NCI-H1092 treated with DMSO at 0.1 percent for 48 hours (cell line): ENCODE measurements at places on chromosomes 2 and 18.

- DNase-seq, result no peak
These were observed 34.0 kb downstream of the ADAM23 start for GRCh38 chr2:206477296-206477695.

DNA sequence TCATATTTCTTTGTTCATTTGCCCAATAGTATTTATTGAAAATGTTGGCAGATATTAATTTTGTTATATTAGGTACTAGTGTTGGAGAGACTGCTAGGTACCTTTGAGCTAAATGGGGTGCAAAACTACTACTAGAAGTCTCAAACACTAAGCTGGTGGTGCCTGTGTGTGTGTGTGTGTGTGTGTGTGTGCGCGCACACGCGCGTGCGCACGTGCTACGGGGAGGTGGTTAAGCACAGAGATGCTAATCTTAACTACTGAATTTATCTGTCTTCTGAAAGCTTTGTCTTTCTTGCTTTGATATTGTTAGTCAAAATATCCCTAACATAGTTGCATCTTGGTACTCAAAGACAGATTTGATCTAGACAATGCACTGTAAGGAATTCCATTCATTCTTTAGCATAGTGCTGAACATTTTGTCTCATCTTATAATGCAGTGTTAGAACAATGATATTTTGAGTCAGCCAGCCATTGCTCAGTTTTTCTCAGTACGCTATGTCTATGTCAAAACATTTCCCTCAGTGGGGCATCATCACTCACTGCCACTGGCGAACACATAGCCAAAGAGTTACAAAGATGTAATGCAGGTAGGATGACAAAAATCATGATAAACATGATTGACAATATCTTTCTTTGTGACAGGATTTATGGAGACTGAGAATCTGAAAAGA, 396.0 kb upstream of the RGPD4 start:
- DNase-seq, result no peak

DNA sequence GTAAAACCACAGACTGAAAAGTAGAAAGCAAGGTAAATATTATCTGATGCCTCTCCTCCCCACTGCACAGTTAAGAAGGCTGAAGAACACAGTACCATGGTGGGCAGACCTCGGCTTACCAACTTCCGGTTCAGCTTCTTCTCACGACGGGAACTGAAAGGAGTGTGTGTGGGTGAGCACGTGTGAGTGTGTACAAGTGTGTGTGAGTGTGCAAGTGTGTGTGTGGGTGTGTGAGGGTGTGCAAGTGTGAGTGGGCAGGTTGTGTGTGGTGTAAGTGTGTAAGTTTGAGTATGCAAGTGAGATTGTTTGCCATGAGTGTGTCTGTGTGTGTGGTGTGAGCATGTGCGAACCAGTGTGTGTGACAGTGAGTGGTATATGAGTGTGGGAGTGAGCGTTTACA, 103.5 kb downstream of the ADD2 start:
- no peak for DNase-seq

- no peak for DNase-seq
These were observed 53.4 kb upstream of the DPP10 start for GRCh38 chr2:114389021-114389420.

- DNase-seq, result no peak
These were observed 18.3 kb upstream of the SLC39A10 start for GRCh38 chr2:195638750-195639149.

DNA sequence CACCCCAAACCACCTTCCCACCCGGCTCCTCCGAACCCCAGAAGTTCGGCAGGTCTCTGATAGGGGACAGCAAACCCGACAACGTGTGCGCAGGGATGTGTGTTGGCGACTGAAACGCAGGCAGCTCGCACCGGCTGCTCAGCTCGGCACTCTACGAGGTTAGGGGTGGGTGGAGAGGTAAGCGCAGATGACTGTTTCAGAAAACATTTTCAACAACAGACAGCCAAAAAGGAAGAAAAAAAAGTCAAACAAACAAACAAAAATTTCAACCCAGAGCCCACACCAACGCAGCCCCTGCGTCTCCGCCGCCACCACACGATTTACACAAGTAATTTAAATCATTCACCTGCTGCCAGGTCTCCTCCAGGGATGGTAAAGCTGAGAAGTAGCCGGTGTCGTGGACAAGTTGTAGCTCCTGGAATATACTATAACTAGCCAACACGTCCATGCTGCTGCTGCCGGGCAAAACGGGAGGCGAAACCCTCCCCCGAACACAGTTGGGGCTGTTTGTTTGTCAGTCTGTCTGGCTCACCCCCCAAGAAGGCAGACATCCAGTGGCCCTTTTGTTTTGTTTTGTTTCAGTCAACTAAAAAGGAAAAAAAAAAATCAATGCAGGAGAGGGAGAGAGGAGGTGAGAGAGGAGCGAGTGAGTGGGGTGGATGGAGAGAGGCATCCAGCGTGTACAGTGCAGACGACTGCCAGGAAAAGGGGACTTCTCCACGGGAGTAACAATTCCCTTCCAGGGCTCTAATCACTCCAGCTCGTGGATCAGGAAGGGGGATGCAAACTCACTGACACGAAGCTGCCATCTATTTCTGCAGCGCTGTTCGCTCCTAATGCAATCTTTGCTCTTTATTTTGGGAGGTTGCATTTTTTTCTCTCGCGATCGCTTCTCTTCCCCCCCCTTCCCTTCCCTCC, at the start of gene KLF7:
KLF7 (minus strand) TSS at position 828 of the 918 bp plus-strand sequence; CDS start at position 448, 380 bp downstream.
- peak; percentile 59 for DNase-seq

- no peak for DNase-seq
These were observed 730.2 kb upstream of the ZNF804A start for GRCh38 chr2:183868153-183868552.

DNA sequence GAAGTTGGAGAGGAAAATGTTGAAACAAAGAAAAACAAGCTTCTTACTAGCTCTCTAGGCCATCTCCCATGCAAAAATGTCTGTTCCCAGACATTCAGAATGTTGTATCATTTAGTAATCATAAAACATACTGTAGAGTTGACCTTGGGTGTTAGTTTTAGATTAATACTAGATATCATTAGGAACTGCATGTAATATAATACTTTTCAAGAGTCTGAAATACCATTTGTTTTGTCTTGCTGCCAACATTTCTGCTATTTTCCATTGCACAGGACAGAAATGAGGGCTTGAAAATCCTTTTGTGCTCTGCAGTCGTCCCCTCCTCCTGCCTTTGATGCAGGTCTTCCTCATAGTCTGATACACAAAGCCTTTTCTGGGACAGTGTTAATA, 89.5 kb upstream of the RBMS1 start:
- DNase-seq, result peak; percentile 62

- no peak for DNase-seq
These were observed 88.7 kb upstream of the ATP8B1 start for GRCh38 chr18:57891707-57892391.

- no peak for DNase-seq
These were observed 45.0 kb upstream of the EML4 start for GRCh38 chr2:42124011-42124785.

GRCh38 chr18:63079114-63079513, 240.5 kb downstream of the BCL2 start:
- DNase-seq, result no peak
